ENCODE measurements at places on chromosomes 7 and 10. TPM values are rescaled to one million over a fixed set of nuclear protein-coding genes. Genes with fewer than 3 reads are reported as not detected.

DNA sequence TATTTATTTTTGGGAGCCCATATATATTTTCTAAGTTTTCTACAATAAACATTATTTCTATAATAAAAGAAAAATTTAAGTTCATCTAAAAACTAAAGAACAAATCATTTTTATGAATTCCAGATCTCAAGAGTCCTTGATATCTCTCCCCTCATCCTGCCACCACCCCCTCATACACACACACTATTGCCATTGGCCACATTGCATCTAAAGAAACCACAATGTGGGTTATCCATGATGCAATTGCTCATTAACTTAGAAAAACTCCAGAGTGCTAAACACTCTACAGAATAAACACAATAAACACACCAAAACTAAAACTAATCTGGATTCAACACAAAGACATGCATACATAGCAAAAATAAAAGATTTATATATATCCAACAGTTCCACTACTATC is 37.8 kb downstream of the FAM13C start:
- no peak for DNase-seq

Gene LBX1
- total RNA-seq, result not detected

Gene FAM171A1
- total RNA-seq, result 19.6 TPM

DNA sequence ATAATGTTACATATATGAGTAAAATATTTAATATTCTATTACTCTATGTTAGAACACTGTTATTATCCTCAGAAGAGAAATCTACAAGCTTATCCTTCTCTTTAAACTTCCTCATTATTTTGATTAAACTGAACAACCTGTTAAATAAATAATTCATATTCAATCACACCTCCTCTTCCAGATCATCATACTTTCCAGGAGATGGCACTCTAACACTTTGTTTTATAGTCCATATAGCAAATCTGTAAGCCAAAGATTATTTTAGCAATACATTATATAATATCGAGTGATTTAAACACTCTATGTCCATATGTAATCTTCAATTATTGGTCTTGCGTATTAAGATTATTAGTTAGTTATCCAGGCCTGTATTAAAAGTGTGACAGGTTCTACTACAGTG is 694.1 kb downstream of the ANKRD7 start:
- DNase-seq, result no peak

GRCh38 chr10:31457858-31458257 is 138.8 kb downstream of the ZEB1 start:
- DNase-seq, result no peak

DNA sequence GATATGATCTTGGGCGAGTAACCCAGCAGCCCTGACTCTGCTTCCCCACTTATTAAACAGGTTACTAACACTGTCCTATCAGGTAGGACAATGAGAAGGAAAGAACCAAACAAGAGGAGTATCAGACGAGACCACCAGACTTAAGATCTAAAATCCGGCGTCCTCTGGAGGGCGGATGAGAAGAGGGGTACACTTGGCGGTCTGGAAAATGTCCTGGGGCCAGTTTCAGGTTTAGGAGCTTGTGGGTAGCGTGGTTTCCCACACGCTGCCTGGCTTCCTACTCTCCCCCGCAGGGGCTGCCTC is 635 bp downstream of the ZNF32 start:
- no peak for DNase-seq

GRCh38 chr10:88246675-88247074 is 336.4 kb downstream of the RNLS start:
- no peak for DNase-seq
